ENCODE measurements at places on chromosomes 5 and 9.

DNA sequence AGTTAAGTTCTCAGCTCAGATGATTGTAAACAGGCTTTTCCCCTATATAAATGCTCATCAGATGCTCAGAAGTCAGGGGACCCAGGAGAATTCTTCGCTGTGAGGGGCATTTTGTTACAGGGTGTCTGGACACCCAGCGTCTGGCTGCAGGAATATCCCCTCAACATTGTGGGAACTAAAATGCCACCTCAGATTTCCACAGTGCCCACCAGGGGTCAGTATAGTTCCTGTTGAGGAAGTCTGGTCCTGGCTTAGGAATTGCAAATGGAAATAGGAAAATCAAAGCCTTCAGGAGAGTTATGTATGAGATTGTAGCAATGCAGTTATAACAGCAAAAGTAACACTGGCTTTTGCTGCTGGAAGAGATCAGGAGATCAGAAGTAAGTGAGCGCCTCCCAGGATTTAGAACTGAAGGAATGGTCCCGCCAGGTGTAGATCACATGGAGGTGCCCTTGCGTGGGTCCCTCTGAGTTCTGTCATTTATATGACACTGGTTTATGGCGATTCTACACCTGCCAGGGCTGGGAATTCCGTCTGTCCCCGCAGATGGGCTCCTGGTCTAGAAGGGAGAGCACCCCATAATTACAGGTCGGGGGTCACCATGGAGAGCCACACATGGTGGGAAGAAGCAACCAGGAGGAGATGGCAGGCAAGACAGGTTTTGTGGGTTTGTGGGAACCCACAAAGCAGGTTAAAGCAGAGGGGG lies 47.1 kb upstream of the CTSL start:
- DNase-seq, result peak; percentile 43

DNA sequence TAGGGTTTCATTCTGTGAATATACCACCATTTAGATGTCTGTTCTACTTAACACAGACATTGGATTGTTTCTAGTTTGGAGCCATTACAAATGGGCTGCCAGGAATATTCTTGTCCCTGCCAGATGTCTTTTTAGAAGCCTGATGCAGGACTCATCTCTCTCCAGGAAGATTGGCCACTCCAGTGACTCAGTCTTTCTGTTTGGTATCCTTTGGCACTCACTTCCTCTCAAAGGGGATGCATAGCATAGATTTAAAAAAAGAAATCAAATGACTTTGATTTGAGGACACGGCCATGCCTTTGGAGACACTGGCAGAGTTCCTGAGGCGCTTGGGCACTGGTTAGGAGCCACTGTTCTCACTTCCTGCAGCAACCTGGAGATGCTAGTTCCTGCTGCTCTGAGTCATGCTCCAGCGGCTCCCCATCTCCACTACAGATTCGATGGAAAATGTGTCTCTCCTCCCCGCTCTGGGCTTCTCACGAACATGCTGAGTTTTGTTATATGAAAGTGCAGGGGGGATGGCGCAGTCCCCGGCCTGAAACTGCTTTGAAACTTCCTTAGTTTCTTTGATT lies 3.5 kb upstream of the ZNF366 start:
- no peak for DNase-seq

GRCh38 chr5:1100664-1101574 lies 10.9 kb downstream of the SLC12A7 start:
- DNase-seq, result no peak

DNA sequence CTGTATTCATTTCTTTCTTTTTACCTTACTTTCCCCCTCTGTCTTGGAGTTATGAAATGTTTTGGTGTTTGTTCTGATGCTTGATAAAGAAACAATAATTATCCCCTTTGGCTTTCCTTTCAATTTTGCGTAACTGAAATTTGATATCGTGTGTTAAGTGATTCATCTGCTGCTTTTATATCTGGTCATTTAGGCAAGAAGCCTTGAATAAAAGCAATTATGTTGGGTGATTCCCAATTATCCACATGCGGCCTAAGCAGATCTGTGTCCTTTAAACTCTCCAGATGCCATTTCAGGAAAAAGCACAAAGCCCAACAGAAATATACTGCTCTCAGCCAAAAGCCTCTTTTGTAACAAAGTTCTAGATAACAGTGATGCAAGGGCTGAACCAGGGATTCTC lies 92.8 kb downstream of the TAF11L14 start:
- DNase-seq, result no peak

GRCh38 chr5:171904886-171905285 lies 101.6 kb downstream of the FBXW11 start:
- no peak for DNase-seq

- DNase-seq, result no peak
Measured at GRCh38 chr9:32384002-32384363, 460 bp upstream of the ACO1 start.

- peak; percentile 45 for DNase-seq
Measured at GRCh38 chr5:107519900-107520354, 150.8 kb downstream of the EFNA5 start.

DNA sequence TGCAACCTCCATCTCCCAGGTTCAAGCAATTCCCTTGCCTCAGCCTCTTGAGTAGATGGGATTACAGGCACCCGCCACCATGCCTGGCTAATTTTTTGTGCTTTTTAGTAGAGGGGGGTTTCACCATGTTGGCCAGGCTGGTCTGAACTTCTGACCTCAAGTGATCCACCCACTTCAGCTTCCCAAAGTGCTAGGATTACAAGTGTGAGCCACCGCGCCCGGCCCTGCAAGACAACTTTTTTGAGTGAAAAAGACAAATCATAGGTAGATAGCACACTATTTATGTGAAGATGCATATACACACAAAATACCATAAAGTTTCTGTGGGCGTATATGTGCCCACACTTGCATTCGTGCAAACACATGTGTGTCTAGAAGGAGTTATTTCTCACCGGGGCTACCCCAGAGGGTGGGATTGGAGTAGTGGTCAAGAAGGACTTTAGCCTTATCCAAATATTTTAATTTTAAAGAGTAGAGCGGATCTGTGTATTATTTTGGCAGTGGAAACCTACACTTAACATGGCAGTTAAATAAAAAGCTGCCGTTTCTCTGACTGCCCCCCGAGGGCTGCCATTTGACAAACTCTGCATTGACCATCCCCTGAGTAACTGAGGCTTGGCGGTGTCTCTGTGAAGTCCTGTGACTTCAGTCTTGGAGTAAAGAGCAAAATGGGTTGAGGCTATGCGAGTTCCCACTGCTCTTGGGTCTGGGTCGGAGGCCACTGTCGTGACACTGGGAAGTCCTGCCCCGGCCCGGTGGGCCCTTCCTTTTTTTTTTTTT lies 93.4 kb upstream of the PTCH1 start:
- DNase-seq, result no peak

GRCh38 chr5:150119421-150120061 lies 33.2 kb upstream of the CSF1R start:
- DNase-seq, result no peak

DNA sequence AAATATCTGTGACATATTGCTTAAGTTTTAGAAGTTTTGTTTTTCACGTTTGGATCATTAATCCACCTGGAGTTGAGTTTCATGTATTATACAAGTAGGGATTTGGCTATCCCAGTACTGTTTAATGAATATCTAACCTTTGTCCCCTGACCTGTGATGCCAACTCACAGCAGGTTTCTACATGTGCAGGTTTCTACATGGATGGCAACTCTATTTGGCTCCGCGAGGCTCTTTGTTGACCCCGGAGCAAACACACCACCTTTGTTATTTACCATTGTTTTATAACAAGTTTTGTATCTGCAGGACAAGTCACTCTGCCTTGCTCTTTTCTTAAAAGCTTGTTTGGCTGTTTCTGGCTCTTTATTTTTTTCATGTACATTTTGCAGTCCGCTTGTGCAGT lies 920 bp upstream of the SFXN1 start:
- no peak for DNase-seq

DNA sequence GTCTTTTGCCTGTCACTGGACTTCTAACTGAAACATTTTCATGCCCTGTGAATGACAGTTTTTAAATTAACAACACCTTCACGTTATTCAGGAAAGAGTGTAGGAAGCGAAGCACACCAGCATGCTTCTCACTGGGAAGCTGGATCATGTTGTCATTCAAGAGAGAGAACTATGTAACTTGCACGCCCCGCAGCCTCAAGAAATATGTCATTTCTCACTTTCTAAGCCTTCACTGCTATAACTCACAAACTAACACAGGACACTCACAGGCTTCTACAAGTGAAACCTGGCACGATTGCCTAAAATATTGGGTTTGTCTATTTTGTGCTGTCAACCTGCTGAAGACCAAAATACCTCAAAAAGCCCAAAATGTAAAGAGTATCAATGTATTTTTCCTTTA lies 466.3 kb downstream of the EFNA5 start:
- no peak for DNase-seq

GRCh38 chr5:36179950-36180349 lies 28.0 kb downstream of the SKP2 start:
- no peak for DNase-seq

DNA sequence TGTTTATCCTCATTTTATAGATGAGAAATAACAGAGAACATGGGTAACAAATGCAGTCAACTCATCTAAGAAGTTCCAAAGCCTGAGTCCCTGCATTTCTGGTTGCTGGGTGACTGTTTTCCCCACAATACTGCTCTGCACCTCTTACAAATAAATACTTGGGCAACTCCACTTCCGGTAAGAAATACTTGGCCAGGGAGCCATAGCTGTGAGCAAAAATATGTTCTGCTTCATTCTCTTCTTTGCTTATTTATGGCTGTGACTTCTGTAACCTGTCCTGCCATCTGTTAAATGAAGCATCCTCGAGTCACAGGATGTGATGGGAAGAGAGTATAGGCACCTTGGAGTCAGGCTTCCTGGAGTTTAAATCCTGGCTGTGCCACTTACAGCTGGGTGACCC lies 49.9 kb downstream of the GDNF start:
- no peak for DNase-seq

- no peak for DNase-seq
Measured at GRCh38 chr5:91293131-91293530, 90.0 kb downstream of the ARRDC3 start.

DNA sequence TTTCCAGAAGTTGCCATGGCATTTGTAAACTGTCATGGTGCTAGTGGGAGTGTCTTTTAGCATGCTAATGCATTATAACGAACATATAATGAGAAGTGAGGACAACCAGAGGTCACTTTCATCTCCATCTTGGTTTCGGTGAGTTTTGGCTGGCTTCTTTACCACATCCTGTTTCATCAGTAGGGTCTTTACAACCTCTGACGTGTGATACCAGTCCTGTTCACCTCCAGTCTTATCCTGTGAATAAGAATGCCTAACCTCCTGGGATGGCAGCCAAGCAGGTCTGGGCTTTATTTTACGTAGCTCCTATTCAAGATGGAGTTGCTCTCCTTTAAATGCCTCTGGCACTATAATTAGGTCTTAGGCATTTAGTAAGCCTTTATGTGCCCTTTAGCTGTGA lies 20.4 kb upstream of the RFK start:
- DNase-seq, result no peak

- no peak for DNase-seq
Measured at GRCh38 chr5:122699201-122699600, 75.7 kb upstream of the SNX2 start.

DNA sequence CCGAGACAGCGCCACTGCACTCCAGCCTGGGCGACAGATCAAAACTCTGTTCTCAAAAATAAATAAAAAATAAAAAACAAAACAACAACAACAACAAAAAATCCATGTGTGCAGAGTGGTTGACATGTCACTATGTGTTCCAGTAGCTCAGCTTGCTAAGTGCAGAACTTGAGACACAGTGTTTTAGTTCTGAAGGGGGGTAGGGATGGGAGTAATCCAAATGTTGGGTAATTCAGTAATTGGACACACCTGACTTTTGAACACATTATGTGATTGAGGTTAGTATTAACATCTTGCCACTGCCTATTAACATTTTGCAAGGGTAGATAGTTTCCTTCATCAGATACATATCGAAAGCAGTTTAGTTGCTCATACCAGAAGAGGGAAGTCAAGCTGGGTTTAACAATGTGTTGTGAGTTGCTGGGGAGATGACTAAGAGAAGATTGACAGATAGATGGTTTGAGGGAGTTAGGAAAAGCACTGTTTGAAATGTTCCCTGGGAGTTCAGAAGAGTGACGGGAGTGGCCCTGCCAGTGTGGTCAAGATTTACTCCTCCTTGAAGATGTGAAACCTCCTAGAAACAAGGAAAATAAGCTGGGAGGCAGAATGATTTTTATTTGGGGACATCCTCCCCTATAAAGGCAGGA lies 928 bp downstream of the HACD4 start:
- DNase-seq, result peak; percentile 52

DNA sequence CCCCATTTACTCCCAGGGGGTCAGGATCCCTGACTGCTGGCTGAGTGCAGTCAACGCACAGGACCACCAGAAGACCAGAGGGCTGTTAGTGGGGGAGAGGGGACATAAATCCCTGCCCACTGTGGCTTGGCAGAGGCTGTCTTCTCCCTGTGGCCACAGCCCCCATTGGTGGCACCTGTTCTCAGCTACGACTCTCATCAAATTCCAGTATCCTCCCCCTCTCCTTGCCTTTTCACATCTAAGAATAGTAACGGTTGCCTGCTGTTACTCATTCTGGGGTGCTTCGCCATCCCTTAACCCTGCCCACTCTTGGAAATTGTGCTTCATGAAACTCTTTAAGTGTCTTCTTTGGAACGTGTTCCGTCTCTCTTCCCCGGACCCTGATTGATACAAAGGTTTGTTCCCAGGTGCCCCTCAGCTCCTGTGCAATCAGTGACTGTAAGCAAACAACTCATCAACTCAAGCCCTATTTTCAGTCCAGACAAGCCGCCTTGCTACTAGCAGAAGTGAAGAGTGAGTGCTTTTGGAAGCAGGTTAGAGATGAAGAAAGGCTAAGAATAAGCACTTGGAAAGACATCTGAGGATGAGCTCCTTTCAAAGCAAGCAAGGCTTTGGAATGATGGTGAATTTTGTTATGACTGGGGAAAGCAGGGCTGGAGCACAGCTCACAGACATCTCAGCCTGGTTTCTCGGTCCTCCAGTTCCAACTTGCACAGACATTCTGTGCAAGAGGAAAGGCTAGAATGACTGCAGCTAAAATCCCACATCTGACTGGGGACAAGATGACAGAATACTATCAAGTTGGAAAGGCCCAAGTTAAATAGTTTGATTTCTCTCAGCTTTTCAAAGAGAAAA lies 22.9 kb upstream of the DENND1A start:
- no peak for DNase-seq

DNA sequence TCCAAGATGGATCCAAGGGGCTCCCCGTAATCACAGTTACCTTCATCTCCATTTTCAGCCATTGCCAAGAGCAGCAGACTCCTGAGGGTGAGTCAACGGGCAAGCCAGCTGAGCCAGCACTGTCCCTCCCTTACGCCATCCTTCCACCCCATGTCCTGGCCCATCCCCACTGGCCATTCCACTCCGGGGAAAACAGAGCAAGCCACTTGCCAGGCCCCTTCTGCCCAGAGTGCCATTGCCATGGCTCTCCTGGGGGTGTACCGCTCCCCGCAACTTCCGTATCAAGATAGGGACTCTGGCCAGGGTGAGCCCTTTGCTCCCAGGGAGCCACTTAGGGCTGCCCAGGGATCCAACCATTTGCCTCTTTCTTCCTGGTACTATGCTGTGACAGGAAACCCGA lies 48.9 kb upstream of the CDKN2AIPNL start:
- DNase-seq, result no peak

- no peak for DNase-seq
Measured at GRCh38 chr9:84991514-84991870, 322.0 kb downstream of the NTRK2 start.

- DNase-seq, result no peak
Measured at GRCh38 chr9:108473209-108474112, 382.3 kb downstream of the ACTL7B start.

Measured in CD4-positive, alpha-beta T cell treated with Interleukin-15 for 4 hours (primary cell).